ENCODE measurements at places on chromosomes 3 and 15. TPM values are rescaled to one million over a fixed set of nuclear protein-coding genes. Genes with fewer than 3 reads are reported as not detected.

The CD86 gene
- not detected for total RNA-seq

The UBP1 gene
- total RNA-seq = 32.0 TPM

The RBPMS2 gene
- not detected for total RNA-seq

The NR2E3 gene
- not detected for total RNA-seq

The LTF gene
- total RNA-seq = 0.72 TPM

The NR1I2 gene
- not detected for total RNA-seq

The NTRK3 gene
- 1.3 TPM for total RNA-seq

The PDZRN3 gene
- 3.5 TPM for total RNA-seq

The DLL4 gene
- total RNA-seq = 2.5 TPM

The TERB2 gene
- not detected for total RNA-seq

The SPG21 gene
- total RNA-seq = 80.7 TPM

The OR5H1 gene
- not detected for total RNA-seq

- DNase-seq = no peak
These were observed 426.5 kb upstream of the KCNMB2 start for GRCh38 chr3:178109691-178110090.

GRCh38 chr3:72618739-72619138, 229.5 kb downstream of the SHQ1 start:
- DNase-seq = no peak

DNA sequence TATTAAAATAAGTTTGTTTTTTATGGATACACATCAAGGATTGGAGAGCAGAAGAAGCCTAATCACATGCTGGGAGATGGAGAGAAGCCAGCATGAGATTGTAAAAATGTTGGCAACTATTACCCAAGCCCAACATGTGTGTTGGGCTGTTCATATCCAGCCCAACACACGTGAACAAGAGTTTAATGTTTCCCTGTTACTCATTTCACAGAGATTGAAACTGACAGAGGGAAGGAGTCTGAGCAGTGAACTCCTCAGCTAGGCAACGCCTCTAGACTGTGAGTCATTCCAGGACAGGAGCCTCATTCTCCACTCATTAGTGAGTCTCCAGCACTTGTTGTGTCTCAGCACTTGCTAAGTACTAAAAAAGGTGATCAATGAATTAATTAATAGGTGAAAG, 43.2 kb upstream of the CMSS1 start:
- peak; percentile 78 for DNase-seq

DNA sequence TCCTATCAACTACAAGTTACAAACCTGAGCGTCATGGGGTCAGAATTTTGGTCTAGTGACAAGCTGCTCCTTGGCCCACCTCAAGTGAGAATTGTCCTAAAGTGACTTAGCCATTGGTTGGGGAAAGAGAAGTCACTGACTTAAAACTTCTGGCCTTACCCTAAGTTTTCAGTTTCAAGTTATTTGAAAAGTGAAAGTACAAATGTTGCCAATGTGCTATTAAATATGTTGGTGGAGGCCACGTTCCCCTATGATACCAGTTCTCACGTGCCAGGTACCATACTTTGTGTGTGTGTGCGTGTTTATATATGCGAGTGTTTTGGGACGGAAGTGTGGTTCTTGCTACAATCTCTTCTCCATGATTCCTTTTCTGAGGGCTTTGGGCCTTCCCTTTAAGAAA, 22.6 kb upstream of the RASGRP1 start:
- DNase-seq = no peak

- no peak for DNase-seq
These were observed 54.8 kb downstream of the MSL2 start for GRCh38 chr3:136141291-136141785.

GRCh38 chr15:90638963-90639362, 78.2 kb upstream of the BLM start:
- no peak for DNase-seq

DNA sequence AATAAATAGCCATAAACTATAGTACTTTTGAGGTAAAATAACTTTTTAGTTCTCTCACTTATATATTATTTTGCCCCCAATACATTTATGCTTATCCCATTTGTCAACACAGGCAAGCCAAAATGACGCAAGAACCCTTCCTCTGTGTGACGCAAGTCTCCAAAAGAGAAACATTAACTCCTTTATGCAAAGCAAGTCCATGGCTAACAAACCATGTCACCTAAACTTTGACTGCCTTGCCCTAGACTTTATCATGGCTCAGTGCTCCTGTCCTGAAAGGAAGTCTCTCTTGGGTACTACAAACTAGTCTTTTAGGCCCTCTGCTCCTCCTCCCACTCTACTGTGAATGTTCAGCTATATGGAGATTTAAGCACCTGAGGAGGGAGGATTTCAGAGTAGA, 230.5 kb downstream of the UNC13C start:
- DNase-seq = no peak

- peak; percentile 47 for DNase-seq
These were observed 63.4 kb upstream of the CSPG4 start for GRCh38 chr15:75776065-75776423.

GRCh38 chr3:58214484-58215316, 3.9 kb upstream of the DNASE1L3 start:
- peak; percentile 54 for DNase-seq

DNA sequence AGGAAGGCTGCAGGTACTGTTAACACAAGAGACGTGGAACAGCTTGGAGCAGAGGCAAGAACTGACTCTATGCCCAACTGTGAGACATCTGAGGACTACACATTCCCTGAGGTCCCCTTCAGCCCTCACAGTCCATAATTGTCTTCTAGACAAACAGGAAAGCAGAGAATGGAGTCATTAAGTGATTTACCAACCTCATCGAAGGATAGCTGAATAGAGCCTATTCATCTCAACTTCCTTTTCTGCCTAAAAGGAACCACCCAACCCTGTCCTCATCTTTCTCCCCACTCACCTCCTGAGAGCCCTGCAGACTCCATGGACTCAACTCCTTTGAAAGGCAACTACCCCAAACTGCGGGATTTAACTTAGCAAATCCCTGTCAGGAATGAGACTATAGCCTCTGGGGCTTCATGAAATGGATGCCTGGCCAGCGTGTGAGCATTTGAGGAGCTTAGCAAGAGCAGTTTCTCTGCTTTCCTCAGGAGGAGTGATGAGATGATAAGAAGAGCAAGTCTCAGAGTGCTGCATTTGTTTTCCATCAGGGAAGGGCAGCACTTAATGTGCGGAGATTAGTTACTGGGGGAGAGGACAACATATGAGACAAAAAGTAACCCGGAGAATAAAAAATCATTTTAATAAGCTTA, 61.5 kb upstream of the FILIP1L start:
- DNase-seq = peak; percentile 17

- peak; percentile 15 for DNase-seq
These were observed 37.8 kb downstream of the SSUH2 start for GRCh38 chr3:8606701-8607231.

DNA sequence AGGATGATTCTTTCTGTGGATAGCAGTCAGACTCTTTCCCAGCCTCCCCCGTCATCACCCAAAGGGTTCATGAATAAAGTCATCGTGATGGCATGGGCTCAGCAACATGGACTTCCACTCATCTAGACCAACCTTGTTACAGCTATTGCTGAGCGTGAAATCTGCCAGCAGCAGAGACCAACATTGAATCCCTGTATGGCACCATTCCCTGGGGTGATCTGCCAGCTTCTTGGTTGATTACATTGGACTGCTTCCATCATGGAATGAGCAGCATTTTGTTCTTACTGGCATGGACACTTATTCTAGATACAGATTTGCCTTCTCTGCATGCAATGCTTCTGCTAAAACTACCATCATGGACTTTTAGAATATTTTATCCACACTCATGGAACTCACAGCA, 195.6 kb upstream of the AZI2 start:
- no peak for DNase-seq

DNA sequence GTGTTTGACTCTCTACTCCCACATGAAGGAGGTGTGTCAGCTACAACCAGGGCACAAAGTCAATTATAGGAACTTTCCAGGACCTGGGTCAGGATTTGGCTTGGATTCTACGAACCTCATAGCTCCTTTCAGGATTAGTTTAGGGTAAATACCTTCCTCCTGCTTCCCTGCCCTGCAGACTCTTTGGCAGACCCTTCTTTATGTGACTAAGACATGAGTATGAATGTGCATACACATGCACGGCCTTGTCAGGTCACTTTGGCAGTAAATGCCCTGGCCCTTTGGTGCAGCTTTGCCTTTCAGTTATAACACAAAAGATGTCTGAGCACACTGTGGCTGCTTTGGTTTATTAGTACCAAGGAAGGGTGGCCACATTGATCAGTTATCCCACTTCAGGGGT, 68.9 kb downstream of the GHSR start:
- no peak for DNase-seq

GRCh38 chr3:99505646-99506269, 132.6 kb upstream of the COL8A1 start:
- DNase-seq = peak; percentile 97

DNA sequence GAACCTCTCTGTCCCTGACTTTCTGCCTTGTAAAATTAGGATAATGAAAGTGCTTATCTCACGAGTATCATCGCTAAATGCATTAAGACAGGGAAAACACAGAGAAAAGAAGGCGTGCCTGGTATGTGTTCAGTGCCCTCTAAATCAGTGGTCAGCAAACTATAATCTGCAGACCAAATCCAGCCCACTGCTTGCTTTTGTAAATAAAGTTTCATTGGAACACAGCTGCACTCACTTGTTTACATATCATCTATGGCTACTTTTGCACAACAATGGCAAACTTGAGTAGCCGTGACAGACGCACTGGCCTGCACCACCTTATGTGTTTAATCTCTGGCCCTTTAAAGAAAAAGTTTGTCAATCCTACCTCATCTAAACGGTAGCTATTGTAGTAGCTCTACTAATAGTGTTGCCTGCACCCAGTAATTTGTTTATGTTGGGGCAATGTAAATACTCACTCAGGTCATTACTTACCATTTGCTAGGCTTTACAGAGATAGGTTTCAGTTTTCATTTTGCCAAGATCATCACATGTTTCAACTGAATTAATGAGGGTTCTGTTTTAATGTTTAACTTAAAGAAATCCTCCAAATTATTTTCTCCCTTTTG, 229.4 kb downstream of the FEZF2 start:
- no peak for DNase-seq

- DNase-seq = peak; percentile 24
These were observed 118.4 kb downstream of the ATG7 start for GRCh38 chr3:11390411-11391131.

DNA sequence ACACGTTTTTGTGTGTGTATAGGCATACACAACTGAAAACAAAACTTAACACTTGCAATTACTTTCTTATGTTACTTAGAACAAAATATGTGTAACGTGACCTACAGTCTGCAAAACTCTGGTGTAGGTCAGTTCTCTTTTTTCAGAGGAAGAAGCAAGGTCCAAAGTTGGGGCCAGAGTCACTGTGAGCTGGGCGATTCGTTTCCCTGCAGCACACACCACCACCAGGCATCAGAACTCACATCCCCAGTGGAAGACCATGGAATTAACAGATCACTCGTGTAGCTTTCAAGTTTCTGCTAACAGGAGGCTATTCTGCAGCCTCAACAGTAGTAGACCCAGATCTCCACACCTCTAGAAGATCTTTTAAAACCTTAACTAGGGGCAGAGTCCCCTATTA, 25.8 kb downstream of the ANP32A start:
- DNase-seq = no peak

DNA sequence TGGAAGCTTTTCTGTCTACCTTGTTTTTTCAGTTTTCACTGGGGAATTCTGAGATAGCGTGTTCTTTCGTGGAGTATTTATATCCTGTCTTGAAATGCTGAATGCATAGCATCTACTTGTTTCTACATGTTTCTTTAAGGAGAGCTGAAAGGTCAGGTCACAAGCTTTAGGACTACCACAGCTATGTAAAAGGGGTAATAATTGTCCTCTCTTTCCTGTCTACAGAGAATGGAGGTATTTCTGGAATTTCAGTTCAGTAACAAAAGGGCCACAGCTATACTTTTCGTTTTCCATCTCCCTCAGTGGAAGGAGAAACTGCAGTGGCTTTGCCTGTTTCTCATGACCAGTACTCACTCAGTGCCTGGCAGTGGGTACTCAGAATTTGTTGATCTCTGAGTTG, 4.7 kb downstream of the INAFM2 start:
- no peak for DNase-seq

- DNase-seq = no peak
These were observed 103.3 kb upstream of the GALNT15 start for GRCh38 chr3:16071206-16071605.

DNA sequence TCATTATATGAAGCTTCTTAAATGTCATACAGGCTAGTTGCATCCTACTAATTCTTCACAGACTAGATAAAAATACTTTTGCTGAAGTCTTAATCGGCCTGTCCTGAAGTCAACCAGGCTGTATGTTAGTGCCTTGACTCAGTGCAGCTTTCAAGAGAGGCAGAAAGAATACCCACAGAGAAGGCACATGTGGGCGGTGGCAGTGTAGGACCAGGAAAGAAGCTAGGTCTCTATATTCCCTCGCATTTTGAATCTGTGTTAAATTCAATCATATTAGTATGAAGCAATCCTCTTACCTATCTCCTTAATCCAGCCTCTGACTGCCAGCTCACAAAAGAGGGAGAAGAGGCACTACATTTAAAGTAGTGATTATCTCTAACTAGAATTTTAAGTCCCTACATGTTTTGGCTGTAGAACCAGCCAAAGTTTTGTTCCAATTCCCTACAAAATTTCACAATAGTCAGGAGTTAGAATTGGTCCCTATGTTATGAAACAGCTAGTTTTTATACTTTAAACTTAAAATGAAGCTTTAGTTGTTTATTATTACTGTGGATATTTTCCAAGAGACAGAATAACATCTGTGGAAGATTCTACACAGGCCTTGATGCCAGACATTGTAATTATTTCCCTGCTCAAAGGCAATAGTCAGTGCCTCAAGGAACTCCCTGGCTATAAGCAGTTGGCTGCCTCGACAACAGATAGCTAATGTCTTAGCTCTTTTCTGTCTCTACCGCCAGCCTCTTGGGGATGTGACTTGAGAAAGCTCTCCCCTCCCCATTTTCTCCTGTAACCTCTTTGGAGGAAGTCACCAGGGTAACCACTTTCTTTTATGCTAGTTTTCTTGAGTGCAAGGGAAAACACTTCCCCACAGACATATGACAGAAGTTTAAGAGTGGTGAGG, 31.9 kb downstream of the CRTC3 start:
- DNase-seq = no peak

DNA sequence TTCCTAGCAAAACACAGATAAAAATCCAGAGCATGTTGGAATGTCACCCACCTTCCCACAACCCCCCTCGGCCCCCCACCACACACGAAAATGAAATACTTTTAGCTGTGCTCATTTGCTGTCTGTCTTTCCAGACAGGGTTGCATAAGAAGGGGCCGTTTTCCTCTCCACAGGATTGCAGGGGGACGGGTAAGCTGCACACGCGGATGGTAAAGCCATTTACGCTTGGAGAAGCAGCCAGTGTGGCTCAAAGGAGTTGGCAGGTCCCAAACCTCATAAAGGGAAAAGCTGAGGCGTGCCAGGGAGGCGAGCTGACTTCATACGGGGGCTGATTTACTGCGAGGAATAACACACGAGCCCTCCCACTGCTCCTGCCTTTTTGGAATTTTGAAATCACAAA, 47.4 kb upstream of the ITGA11 start:
- DNase-seq = peak; percentile 58

GRCh38 chr3:64267721-64268604, 42.7 kb upstream of the PRICKLE2 start:
- no peak for DNase-seq
